ENCODE measurements at places on chromosomes 4 and X. TPM values are rescaled to one million over a fixed set of nuclear protein-coding genes. Genes with fewer than 3 reads are reported as not detected.
A peak's percentile ranks its signal among the peaks of the same experiment; 100 is the strongest.

DNA sequence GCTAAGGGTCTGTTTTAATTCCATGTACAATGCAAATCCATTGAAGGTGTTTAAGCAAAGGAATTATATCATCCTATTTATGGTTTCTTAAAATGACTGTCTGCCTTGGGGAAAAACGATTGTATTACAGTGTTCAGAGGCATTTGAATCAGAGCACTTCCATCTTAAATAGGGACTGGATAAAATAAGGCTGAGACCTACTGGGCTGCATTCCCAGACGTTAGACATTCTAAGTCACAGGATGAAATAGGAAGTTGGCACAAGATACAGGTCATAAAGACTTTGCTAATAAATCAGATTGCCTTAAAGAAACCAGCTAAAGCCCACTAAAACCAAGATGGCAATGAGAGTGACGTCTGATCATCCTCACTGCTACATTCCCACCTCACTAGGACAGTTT, 1167.2 kb upstream of the PABPC4L start:
- no peak overlapping the region for H3K4me3 ChIP-seq
- no peak for DNase-seq
- H3K4me1 ChIP-seq: peaks cover 3% of the 10 kb centered on the region

GRCh38 chr4:173505924-173506518, 24.0 kb downstream of the HAND2 start:
- peak overlapping the region; percentile 70 for H3K4me3 ChIP-seq
- no peaks in the 10 kb centered on the region for H3K36me3 ChIP-seq
- H3K4me1 ChIP-seq: peaks cover 33% of the 10 kb centered on the region
- peak overlapping the region; percentile 99 for H3K27ac ChIP-seq
- DNase-seq: peak; percentile 90

- no peaks in the 10 kb centered on the region for H3K4me1 ChIP-seq
- H3K27ac ChIP-seq: no peak overlapping the region
- DNase-seq: no peak
- H3K36me3 ChIP-seq: no peaks in the 10 kb centered on the region
- no peak overlapping the region for H3K4me3 ChIP-seq
- H3K27me3 ChIP-seq: no peaks in the 10 kb centered on the region
Measured at GRCh38 chr4:2385516-2385915, 32.9 kb downstream of the ZFYVE28 start.

Gene PHEX
- 0.83 TPM for total RNA-seq

Gene CSAG1
- not detected for total RNA-seq

All from sigmoid colon (tissue), 7 donors.